ENCODE measurements at places on chromosomes 1 and 21.

- no peak for DNase-seq
Observed at GRCh38 chr1:174007851-174008250, 14.3 kb downstream of the RC3H1 start.

- no peak for DNase-seq
Observed at GRCh38 chr1:221503268-221503667, 238.6 kb downstream of the DUSP10 start.

DNA sequence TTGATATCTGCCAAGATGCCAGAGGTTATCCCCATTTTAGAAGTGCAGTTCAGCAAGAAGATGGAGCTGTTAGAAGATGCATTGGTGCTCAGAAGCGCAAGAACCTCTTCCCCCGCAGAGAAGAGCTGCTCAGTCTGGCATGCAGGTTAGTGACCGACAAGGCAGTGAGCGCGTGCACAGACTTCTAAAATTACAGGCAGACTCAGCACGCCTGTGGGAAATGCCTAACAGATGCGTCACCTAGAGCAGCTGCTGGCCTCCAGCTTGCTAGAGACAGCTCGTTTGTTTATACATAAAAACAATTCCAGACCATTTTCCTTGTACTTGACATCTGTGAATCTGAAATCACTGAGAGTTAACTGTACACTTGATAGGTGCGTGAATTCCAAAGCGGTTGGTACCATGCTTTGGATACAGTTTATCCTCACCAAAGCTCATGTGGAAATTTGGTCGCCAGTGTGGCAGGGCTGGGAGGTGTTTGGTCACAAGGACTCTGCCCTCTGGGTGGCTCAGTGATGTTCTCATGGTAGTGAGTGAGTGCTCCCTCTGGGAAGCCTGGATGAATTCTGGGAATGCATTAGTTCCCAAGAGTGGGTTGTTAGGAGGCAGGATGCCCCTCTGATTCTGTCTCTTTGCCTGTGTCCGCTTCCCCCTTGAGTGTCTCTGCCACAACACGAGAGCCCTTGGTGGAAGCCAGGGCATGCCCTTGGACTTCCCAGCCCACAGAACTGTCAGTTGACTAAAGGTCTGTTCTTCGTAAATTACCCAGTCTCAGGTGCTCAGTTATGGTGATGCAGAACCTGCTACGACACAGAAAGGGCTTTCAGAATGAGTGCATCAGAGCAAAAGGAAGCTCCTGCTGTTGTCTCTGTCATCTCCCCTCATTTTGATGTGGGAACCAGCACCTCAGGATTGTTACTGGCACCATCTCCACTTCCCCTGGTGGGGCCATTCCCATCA is 24.4 kb downstream of the SNAP47 start:
- peak; percentile 41 for DNase-seq

GRCh38 chr1:8455700-8456307 is 137.9 kb downstream of the SLC45A1 start:
- DNase-seq: no peak

DNA sequence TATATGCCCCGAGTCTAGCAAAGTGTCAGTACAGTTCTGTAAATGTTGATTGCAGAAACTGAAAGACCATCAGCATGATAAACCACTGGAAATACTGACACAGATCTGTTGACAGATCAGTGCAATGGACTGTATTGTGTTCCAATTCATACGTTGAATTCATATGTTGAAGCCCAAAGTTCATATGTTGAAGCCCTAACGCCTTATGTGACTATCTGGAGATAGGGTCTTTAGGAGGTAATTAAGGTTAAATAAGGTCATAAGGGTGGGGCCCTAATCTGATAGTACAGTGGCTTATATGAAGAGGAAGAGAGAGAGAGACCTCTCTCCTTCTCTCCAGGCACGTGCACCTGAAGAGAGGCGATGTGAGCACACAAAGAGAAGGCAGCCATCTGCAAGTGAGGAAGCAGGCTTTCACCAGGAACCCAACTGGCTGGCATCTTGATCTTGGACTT is 144.7 kb downstream of the MRPL39 start:
- no peak for DNase-seq

DNA sequence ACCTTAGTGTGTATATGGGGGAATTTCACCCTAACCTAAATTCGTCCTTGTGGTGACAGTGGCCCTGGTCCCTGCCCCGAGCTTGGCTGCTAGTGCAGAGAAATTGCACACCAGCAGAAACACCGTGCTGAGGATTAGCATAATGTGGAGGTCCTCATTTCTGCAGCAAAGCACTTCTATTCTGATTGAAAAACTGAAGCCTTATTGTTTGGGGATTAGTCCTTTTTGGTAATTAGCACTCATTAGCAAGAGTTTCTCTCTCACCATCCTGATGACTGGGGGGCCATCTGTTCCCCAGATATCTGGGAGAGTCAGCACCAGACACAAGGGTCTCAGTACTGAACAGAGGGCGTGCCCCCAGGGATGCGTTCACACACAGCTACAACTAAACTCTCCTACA is 55.2 kb downstream of the AJAP1 start:
- no peak for DNase-seq

GRCh38 chr1:2300004-2300771 is 72.1 kb downstream of the SKI start:
- no peak for DNase-seq

GRCh38 chr21:41432562-41433460 is 6.8 kb downstream of the MX1 start:
- no peak for DNase-seq

DNA sequence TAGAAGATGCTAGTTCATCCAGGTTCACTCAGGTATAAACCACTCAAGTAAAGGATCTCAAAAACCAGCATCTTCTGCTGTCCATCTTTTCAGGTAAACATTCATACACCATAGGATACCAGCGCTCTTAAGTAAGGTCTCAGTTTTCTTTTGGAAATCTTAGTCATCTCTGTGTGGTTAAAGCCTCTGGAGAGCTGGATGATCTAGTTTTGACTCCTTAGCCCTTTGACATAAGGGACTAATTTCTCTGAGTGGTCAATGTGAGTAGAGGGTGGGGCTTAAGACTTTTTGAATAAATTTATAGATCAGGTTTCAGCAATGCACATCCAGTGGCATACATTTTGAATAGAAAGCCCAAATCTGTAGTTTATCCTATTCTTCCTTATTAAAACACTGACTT is 92.3 kb downstream of the CTH start:
- no peak for DNase-seq

DNA sequence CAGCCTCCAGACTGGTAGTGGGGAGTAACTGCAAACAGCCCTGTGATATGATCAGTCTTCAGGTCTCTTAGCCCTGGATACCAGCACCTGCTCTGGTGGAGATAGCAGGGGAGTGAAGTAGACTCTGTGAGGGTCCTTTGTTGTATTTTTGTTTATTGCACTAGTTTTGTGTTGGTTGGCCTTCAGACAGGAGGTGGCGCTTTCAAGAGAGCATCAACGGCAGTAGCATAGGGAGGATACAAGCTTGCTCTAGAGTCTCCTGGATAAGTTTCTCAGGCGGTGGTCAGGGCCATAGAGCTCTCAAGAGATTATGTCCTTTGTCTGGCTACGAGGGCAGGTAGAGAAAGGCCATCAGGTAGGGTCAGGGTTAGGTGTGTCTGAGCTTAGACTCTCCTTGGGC is 116.4 kb downstream of the USH2A start:
- peak; percentile 19 for DNase-seq
